ENCODE measurements at places on chromosomes 3 and 15.

GRCh38 chr3:68866157-68866556 lies 66.2 kb downstream of the TAFA4 start:
- no peak for DNase-seq

GRCh38 chr15:55786341-55786740 lies 43.4 kb upstream of the PRTG start:
- DNase-seq: no peak

GRCh38 chr15:31405200-31405920 lies 78.7 kb downstream of the KLF13 start:
- DNase-seq: no peak

- DNase-seq: no peak
Measured at GRCh38 chr3:869269-869668, 223.6 kb upstream of the CNTN6 start.

- DNase-seq: no peak
Measured at GRCh38 chr15:98231696-98232440, 271.4 kb downstream of the ARRDC4 start.

DNA sequence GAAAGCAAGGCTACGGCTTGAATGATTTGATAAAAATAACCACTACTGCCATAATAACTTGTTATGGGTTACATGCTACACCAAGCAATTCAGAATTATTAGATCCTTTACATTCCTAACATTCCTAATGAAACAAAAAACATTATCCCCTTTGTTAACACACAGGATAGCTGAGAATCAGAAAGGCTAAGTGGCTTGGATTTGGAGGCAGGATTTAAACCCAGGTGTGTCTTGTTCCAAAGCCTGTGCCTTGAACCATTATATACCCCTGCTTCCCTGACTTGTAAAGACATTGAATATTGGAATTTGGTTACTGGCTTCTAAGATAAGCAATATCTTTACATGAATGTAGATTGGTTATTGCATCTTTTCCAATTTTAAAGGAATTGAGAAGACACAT lies 417.1 kb upstream of the GOLIM4 start:
- no peak for DNase-seq

DNA sequence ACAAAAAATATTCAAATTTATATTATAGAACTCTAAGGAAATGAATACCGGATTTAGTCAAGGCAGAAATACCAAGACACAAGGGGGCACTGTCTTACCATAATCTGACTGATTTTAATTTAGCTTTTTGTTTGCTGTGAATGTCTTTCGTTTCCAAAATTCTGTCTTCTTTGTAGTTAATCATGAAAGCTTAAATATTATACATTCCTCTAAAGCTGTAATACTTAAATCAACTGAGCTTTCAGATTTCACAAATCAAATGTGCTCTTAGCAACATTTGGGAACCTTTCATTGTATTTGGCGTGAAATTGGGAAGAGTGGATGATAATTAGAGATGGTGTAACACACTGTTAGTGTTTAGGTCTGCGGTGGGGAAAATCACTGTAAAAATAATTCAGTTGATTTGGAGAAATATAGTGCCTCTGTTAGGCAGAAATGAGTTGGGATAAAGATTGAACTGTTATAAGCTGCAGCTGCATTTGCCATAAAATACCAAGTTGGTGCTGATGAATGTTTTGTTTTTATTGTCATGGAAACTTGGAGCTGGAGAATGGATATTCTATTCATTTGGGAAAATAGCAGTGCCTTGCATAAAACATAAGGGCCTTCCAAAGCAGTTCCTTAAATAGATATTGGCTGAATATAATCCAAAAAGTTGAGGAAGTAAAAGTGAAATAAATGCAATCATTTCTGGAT lies 228.2 kb downstream of the TCF12 start:
- DNase-seq: no peak

GRCh38 chr15:95345867-95346266 lies 984.6 kb upstream of the NR2F2 start:
- DNase-seq: no peak

DNA sequence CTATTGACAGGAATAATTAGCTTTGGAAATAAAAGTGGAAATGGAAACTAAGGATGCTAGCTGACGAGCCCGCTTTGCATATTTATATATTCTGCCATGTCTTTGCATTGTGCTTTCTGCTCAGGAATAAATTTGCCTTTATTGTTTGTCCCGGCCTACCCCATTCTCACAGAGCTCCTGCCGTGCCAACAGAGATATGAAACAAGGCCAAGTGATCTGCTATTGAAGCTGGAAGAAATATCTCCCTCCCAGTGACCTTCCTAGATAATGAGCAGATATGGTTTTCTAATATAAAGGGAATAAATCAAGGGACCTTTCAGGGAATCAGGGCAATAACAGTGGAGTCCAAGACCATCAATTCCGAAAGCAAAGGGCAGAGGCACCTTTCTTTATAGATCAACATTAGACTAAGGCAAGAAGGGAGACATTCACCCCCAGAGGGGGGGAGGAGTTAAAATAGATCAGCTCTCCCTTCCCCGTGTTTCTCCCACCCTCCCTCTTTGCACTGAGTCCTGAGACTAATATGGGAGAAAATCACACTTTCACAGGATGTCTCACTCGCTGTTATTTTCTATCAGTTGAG lies 664.6 kb downstream of the AGBL1 start:
- no peak for DNase-seq

- DNase-seq: no peak
Measured at GRCh38 chr3:124859025-124859424, 28.1 kb downstream of the ITGB5 start.

- DNase-seq: no peak
Measured at GRCh38 chr3:193768070-193768394, 175.0 kb downstream of the OPA1 start.

DNA sequence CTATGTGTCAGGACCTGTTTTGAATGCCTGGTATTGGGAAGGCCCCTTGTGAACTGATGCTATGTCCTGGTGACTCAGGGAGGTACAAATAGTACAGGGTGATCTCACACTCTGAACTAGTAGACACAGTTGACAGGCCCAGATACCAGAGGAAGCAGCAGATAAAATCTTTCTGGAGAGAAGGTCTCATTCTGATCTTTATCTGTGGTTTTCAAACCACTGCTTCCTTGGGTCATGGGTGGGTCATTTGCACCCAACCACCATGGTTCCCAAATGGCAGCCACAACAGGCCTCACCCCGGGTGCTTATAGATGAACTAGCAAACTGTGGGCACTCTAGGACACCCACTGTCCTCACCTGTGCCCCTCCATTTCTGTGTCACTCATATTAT lies 43.4 kb downstream of the PXYLP1 start:
- no peak for DNase-seq

- no peak for DNase-seq
Measured at GRCh38 chr3:129402616-129403015, 25.8 kb downstream of the EFCAB12 start.

DNA sequence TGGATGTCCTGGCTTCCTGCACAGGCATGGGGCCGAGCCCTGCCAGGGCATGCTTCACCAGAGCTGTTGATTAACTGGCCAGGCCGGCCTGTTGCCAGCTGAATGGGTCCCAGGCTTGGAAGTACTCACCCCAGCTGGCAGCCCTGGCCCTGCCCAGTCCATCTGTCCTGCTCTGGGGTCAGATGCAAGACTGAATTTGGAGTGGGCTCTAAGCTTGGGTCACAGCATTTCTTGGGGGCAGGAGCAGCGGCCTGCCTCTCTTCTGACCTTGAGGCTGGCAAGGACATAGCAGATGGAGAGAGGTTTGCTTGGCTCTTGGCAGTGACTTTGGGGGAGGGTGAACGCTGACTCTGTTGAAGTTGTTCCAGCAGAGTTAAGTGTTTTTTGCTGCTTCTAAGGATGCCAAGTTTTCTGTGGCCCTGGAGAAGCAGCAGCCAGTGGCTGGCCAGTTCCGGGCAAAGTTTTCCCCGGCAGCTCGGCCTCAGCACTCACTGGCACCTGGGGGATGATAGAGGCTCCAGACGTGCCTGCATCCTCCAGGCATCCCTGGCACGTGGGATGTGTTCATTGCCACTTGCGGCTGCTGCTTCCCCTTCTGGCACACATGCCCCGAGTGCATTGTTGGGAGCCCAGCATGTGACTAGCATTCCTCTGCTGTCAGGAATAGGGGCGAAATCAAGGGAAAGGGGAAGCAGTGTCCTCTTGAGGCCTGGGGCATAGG lies 22.9 kb downstream of the PDIA5 start:
- peak; percentile 83 for DNase-seq

GRCh38 chr3:39189959-39190269 lies 2.5 kb downstream of the XIRP1 start:
- peak; percentile 45 for DNase-seq

GRCh38 chr3:129352650-129353588 lies 74.2 kb downstream of the HMCES start:
- no peak for DNase-seq

DNA sequence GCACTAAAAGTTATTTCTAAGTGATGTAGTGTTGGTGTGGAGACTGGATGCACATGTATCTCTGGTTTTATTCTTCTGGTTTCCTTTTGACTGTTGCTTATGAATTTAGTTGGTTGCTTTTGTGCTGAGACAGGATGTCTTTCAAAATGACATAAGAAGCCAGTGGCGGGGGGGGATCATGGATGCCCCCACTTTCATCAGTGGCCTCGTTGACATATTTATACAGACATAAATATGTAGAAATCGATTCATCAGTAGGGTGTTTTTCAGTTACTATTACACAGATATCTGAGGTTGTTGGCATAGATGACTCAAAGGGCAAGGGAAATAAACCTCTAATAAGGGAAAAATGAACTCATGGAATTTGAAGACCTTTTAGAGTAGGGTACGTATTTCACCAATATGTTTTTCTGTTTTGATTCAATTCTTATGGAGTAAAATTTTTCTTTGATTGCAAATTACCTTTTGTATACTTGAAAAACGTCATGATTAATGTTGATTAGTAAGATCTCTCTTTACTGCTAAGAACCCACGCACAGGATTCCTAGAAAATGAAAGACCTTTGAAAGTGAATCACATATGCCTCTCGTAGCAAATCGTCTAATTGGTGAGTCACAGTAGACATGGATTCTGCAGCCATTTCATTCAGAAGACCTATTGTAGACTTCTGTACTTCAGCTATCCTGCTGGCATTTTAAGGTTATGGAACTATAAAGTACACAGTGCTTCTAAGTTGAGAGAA lies 97.4 kb upstream of the RBMS3 start:
- no peak for DNase-seq

GRCh38 chr3:135161425-135161824 lies 366.4 kb downstream of the EPHB1 start:
- DNase-seq: no peak

DNA sequence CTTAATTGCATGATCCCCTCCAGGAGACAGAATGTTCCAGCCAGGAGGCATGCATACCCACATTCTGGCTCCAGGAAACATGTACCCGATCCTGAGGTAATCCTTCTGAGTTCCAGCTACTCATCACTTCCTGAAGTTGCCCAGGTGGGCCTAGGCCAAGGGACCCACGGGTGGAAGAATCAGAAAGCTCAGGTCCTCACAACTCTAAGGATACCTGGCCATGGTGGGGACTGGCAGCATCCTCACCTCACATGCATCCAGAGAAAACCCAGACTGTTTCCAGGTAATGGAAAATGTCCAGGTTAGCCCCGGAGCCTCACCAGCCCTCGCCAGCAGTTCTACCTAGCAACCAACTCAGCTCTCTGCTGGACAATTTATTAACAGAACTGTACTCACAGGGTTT lies 78.2 kb downstream of the DAPK2 start:
- no peak for DNase-seq

Data from substantia nigra (tissue), 51 donors.